ENCODE measurements at places on chromosomes 3 and 15.

GRCh38 chr3:100164743-100165142 is 50.4 kb upstream of the FILIP1L start:
- no peak for DNase-seq

DNA sequence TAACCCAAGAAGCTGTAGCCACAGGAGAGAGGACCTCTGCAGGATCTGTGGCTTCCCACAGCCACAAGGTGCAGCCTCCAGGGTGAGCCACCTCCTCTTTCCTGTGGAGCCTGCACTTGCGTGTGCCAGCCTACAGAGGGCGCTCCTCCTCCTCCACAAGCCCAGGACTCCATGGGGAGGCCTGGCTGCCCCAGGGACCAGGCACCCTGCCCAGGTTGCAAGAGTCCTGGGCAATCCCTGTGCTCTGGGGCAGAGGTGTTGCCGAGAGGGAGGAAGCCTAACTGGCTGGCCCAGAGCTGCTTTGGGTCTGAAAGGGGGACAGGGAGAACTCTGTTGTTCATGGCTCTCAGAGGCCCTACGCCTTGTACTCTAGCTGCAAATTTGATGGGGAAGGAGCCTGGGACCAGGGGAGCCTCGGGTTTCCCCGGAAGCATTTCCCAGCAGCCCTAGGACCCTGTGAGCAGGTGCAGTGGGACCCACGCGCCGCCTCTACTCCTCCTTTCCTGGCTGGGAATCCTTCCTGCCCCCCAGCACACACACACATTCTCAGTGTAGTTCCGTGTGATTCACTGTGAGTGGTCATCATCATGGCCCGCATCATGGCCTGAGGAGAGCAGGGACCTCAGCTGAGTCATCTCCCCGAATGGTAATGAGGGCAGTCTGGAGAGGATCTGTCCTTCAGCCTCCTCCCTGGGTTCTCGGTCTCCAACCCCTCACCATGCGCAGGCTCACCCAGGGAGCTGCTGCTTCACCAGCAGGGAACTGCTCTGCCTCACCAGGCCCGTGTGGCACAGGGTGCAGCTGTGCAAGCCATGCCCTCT is 24.3 kb downstream of the TBC1D21 start:
- DNase-seq = no peak

GRCh38 chr3:48407542-48408099 is 22.3 kb downstream of the PLXNB1 start:
- DNase-seq = no peak

DNA sequence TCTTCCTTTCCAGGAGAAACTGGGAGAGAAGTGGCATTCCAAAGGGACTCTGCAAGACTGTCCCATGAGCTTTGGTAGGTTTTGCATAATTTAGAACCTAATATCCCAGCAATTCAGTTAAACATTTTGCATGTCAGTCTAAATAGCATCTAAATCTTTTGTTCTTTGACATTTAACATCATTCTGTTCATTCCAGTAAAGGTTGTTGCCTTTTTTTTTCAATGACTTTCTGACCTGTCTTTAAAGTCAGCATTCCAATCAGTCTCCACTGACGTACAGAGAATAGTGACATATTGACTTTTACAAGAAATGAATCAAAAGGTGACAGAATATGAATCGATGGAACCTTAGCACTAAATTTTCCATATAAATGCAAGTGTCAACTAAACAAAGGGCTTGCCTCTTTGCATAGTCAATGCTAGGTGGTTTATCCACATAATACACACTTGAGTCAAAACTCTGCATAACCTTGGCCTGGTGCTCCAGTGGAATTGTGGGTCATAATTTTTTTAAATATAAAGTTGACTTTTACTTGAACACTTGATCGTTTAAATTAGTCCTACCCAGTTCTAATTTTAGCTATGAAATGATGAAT is 370.1 kb downstream of the CNTN6 start:
- DNase-seq = no peak
